Posterior cingulate gyrus (tissue), 11 donors: ENCODE measurements at places on chromosomes 1 and 21.

GRCh38 chr1:31013187-31013864, 52.2 kb downstream of the PUM1 start:
- no peak for DNase-seq

GRCh38 chr21:38490411-38491020, 7.8 kb downstream of the ERG start:
- no peak for DNase-seq

DNA sequence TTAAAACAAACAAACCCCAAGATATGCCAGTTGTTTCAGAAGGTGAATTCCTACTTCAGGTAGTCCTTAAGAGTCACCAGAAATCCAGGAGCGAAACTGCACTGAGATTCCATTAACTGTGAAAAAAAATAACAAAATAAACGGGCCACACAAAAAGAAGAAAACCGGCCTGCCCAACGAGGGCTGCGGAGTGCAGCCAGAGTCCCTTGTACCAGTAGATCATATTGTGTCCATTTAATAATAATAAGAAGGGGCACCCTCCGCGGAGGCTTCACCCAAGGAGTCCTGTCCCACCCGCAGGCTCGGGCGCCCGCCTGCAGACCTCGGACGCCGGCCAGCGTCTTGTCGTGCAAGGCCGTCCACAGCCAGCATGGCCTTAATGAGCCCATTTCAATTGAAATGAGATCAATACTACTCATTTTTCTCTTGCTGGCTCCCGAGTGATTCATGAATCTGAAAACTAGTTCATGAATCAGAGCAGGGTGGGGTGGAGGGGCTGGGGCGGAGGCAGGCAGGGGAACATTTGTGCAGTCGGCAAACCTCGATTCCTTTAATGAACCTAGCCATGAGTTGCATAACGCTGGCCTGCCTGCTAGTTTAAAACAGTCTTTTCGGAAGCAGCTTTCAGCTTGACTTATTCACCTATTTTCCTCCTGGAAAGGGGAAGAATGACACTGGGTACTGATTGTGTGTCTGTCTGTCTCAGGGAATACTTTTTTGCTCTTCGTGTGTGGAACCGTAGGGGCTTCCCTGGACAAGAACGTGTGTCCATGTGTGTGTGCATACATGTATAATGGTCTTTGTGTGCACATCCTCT, 113.1 kb upstream of the IRF2BP2 start:
- peak; percentile 89 for DNase-seq

- DNase-seq: no peak
Observed at GRCh38 chr1:37478890-37479254, 4.5 kb downstream of the ZC3H12A start.

- no peak for DNase-seq
Observed at GRCh38 chr1:204108312-204109141, 35.6 kb downstream of the SOX13 start.

DNA sequence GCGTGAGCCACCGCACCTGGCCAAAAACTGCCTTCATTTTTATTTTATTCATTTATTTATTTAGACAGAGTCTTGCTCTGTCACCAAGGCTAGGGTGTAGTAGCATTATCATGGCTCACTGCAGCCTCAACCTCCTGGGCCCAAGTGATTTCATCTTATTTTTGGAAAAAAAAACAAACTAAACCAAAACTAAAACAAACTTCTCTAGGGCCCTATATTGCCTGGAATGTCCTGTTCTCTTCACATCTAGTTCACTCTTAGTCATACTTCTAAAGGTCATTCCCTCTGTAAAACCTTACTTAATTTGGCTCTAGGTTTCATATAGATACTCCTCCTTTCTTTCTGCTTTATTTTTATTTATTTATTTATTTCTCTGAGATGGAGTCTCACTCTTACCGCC, 15.6 kb downstream of the RPS27 start:
- DNase-seq: no peak

DNA sequence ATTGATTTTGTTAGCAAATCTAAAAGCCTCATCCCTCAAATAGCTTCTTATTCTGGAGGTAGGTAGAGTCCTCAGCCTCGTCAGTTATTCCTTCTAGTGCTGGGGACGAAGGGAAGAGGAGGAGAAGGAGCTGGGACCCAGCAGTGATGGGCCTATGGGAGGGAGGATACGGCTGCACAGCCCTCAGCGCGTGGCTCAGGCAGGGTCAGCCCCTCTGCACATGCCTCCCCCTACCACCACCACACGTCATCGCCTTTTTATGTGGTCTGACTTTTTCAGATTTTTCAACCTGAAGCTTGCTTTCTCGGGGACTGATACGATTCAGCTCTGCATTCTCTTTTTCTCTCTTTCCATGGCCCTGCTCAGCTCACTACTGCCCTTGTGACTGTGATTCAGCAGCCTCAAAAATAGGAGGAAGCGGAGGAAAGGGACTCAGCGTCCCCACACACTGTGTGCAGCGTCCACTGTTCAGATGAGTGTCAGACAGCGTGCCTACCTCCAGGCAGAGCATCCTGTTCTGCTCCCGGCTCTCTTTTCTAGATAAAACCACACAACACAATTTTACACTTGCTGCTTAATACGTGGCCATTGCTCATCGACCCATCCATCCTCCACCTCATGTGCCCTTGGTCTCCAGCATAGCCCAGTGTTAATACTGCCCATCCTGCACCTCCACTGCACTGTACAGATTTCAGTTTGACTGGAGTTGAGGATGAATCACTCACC, 827 bp downstream of the OR2B11 start:
- DNase-seq: peak; percentile 52

GRCh38 chr1:44256762-44257554, 43.7 kb downstream of the DMAP1 start:
- no peak for DNase-seq

DNA sequence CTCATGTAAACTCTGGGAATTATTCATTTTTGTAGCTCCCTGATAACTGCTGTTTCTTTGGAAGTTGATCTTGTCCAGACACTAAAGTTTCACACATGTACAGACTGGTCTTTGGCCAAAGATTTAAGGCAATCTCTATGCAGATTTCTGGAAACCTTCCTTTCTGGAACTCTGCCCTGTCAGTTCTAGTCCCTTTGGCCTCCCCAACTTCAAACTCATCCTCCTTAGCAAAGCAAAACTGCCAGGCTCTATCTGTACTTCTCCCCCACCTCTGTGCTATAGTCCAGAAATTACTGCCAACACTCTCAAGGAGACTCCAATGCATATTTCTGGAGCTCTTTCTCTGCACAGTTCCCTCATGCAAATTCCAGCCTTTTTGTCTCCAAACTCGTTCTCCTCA, 36.5 kb downstream of the C1orf198 start:
- DNase-seq: no peak

GRCh38 chr1:15212954-15213291, 34.1 kb upstream of the FHAD1 start:
- no peak for DNase-seq
